ENCODE measurements at places on chromosomes 1 and 21.

GRCh38 chr1:83799594-83799993 is 199.3 kb downstream of the TTLL7 start:
- DNase-seq, result no peak

GRCh38 chr21:41158026-41158425 is 9.9 kb upstream of the BACE2 start:
- no peak for DNase-seq

DNA sequence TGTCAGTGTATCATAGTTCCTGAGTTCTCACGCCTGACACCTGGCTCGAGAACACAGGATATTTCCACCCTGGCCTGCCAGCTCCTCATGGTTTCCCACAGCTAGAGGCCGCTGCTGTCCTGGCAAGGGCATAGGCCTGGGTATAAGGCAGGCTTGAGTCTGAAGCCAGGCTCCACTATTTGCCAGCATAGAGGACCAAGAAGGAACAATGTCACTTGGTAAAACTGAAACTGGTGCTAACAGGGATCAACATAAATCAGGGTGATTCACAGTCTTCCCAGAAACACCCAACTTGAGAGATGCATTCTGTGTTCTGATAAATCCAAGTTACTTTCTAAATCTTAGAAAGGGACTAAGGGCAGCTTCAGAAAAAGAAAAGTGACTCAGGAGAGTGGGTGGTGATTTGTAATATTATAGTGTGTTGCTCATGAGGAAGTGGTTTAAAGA is 6.9 kb upstream of the S100A2 start:
- DNase-seq, result peak; percentile 74

DNA sequence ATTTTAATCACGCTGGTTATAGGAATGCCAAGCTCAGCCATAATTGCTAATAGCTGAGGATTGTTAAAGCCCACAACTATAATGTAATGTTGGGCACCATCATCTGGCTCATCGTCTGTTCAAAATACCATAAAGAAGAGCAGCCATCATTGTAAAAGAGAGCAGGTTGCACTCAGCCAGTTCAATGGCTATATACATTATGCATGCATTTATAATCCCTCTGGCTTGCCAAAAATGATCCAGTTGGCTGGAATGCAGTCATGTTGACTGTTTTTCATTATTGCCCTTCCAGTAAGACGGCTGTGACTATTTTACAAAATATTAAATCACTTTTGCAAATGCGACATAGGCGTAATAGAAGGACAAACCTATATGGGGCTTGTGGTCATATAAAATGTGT is 85.3 kb downstream of the SPAG17 start:
- DNase-seq, result no peak

- no peak for DNase-seq
Measured at GRCh38 chr21:43323244-43324005, 103.5 kb downstream of the SIK1 start.

DNA sequence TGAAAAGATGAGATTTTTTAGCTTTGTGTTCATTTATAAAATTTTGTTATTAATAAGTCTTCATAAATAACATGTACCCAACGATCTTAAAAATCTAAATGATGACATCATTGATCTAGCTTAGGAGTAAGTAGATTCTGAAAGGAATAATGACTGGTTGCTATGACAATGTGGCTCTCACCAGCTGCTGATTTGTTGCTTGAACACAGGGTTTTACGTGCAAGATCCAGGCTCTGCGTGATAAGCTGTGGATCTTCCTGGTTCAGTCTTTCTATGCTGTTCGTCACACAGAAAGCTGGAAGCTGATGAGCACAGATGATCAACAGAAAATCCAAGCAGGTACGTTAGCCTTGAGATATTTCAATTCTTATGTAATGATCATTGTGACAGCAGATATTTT is 49.1 kb upstream of the C1orf146 start:
- no peak for DNase-seq

DNA sequence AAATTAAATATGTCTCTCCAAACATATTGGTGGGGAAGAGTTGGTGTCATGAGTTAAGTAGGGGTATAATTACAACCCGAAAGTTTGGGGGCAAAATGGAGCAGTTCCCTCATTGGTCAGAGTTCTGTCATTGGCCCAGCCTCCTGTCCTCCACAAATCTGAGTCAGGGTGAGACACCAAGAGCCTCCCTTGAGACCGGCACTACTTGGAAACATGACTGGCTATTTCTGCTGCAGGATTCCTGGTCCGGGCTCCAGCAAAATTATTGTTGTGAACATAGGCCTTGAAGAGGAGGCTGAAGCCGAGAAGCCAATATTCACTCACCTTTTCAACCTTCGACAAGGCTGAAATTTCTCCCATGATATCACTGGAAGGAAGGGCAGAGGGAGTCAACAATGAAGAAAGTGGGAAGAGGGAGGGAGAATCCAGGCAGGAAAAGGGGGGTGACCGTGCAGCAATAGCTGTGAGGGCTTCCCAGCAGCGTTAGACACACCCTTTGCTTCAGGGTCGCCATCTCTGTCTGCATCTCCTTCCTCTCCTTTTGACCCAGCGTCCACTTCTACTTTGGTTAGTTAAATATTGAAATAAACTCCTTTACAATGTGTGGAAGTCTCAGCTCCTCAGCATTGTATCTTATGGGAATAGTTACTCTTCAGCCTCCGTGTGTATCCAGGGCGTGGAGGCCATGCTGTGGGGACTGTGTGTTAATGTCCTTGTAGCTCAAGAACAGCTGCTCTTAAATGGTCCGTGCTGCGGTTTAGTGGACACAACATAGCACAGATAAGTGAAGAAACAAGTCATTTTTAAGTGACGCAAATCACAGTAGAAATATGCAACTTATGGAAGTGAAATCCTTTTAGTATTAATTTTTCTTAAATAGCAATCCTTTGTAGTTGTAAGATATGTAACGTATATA is 307.4 kb downstream of the DISC1 start:
- DNase-seq, result no peak

Data from NB4 (cell line).